ENCODE measurements at places on chromosomes 2 and 18. TPM values are rescaled to one million over a fixed set of nuclear protein-coding genes. Genes with fewer than 3 reads are reported as not detected.
A peak's percentile ranks its signal among the peaks of the same experiment; 100 is the strongest.

GRCh38 chr2:71620851-71621251 lies 167.5 kb downstream of the DYSF start:
- no peak for DNase-seq

GRCh38 chr2:107146181-107146580 lies 260.2 kb upstream of the ST6GAL2 start:
- DNase-seq: no peak

DNA sequence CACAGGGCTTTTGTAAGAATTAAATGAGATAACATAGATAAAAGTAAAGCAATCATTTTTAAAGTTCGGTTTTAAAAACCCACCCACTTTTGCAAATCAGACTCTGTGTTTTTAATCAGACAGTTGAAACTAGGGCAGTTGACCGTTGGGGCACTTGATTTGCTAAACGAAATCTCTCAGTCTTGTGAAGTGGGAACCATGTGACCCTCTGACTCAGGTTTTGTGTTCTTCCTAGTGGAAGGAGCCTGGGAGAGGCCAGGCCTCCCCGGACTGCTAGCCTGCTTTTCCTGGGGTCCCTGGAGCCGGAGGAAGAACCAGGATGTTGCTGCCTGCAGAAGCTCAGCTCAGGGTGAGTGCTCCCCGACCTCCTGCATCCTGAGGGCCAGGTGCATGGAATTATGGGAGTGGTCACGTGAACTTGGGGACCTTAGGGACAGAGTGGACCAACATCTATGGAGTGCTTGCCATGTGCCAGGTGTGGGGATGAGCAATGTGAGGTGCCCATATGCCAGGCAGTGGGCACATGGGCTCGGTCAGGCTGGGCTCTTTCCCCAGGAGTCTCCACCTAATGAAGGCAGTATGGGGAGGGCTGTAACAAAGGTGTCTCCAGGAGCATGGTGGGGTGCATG lies 3.9 kb downstream of the C2orf72 start:
- no peak for DNase-seq

DNA sequence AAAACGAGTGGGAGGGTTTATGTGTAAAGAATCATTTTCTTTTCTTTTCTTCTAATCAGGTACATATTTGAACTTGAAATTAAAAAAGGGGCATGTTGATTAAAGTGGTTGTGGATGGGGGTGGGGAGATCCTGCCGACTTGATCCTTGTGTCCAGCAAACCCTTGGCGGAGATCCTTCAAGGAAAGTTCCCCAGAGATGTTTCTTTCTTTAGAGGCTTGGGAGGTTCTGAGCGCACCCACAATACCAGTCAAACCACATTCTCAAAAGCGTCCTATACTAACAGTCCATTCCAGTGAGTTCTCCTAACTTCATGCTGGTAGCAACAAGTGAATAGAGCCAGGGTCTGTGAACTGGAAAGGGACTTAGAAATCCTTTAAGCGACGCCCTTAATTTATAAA lies 49.2 kb downstream of the MYCN start:
- no peak for DNase-seq

DNA sequence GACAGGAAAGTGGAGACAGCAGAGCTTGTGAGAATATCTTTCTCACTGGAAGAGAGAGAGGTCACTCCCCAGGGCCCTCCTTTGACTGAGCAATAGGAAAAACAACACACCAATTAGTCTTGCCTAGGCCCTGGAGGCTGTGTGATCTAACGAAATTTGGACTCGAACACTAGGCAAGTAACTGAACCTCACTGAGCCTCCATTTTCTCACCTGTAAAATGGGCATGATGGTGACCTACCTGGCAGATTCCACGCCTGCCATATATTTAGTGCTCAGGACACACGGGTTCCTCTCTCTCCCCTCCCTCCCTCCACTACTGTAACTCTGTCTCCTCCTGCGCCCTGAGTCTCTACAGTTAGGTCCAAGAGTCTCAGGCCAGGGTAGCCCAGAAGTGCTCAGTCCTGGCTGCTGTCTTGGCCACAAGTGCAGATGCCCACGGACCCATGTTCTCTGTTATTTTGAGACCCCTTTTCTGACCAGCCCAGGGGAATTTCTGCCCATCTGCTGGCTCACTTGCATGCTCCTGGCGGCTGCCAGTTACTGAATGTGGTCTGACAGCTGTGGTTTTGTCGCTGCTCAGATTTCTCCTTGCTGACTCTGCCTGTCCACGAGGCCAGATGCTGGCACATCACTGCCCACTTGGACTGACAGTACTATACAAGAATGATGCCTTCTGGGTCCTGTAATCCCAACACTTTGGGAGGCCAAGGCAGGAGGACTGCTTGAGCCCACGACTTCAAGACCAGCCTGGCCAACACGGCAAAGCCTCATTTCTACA lies 9.6 kb upstream of the GIGYF2 start:
- DNase-seq: no peak

DNA sequence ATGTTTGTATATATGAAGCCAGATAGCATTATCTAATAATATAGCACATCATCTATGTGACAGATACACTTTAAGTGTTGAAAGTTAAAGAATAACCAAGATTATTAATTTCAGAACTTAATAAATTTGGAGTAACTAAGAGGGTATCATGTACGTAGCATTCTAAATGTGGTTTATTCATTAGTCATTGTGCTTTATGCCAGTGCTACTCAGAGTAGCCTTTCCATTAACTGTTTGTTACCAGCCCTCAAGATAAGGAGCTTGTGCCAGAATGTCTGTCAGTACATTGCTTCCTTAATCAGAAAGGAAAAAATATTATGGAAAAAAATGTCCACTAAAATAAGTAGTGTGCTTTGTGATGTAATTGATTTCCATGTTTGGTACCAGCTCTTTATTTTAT lies 94.9 kb upstream of the TWSG1 start:
- no peak for DNase-seq

DNA sequence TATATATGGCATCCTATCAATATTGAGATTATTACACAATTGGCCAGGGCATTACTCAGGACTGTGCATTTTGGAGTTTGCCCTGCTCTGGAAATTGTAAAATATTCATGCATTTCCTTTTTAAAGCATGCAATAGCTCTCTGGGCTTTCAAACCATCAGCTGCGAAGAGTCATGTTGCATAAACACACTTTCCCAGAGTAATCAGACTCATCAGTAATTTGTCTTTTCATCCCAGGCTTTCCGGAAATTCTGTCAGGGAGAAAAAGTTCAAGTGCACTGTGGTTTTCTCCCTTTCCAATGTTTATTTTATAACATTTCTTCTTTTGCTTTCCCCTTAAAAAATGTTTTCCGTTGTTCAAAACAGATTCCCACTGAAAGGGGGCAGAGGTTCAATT lies 38.9 kb upstream of the FHL2 start:
- DNase-seq: no peak

GRCh38 chr2:27369471-27370025 lies 590 bp downstream of the EIF2B4 start:
- no peak for DNase-seq

GRCh38 chr2:25825238-25825637 lies 53.0 kb downstream of the ASXL2 start:
- DNase-seq: peak; percentile 62

GRCh38 chr2:67057901-67058703 lies 339.0 kb upstream of the ETAA1 start:
- DNase-seq: no peak

DNA sequence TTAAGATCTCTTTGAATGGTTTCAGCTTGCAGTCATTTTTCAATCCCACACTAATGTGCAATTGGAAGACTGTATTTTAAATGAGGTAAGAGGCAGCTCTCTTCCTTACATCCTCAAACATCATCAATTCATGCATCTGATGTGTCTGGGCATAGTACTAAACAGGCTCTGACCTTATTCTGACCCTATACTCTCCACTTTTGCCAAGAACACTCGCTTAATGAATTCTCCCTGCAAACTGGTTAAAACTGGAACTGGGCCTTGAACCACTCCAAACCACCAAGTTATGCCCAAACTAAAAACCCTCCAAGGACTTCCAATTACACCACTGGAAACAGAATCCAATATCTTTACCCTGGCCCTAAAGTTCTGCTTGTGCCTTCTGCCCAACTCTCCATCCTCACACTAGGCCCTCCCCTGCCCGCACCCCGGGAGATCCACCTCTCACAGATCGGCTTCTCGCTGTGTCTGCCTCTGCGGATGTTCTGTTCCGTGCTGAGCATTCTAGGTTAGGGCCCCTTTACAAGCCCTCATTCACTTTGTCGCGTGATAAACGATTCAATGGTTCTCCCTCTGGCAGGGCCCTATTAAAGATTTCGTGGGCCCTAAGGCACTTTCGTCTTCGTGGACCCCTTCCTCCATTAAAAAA lies 1.2 kb downstream of the M1AP start:
- no peak for DNase-seq

GRCh38 chr2:105328281-105329196 lies 996 bp downstream of the TGFBRAP1 start:
- DNase-seq: peak; percentile 7

GRCh38 chr2:43877782-43878464 lies 39.2 kb downstream of the ABCG8 start:
- DNase-seq: no peak

DNA sequence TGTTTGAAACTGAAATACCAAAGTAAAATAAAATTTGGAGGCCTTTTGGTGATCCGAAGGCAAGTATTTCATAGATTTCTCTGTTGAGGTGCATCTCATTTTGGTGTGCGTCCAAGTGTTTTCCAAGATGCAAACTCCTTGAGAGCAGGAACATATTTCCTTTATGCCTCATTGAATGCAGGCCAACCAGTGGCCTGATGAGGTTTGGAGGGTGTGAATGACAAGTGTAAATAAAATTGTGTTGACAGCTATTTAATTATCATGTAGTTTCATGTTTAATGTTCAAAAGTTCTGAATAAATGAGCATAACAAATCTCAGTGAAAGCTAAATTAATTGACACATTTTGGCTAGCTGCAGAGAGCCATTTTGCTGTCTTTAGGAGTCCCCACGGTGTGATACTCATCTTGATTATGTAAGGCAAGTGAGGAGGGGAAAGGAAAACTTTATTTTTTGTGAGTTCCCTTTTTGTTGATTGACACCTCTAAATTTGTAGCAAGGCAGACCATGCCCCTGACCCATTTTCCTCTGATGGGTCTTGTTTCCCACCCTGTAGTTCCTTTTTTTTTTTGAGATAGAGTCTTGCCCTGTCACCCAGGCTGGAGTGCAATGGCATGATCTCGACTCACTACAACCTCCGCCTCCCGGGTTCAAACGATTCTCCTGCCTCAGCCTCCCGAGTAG lies 6.3 kb upstream of the LTBP1 start:
- no peak for DNase-seq

GRCh38 chr2:108323619-108324018 lies 34.9 kb downstream of the SULT1C2 start:
- DNase-seq: no peak

DNA sequence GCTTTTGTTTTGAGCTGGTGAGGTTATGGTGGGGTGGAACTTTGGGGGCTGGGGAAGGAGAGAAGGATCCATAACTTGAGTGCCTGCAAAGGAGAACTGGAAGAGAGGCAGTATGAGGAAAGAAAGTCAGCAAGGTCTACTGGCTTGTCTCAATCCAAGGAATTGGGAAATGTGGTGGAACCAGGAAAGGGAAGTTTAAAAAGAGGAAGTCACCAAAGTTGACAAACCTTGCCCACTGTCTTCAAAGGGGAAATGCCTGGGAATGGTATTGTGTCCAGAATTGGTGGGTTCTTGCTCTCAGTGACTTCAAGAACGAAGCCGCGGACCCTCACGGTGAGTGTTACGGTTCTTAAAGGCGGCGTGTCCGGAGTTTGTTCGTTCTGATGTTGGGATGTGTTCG lies 304.1 kb upstream of the FAM98A start:
- DNase-seq: no peak

DNA sequence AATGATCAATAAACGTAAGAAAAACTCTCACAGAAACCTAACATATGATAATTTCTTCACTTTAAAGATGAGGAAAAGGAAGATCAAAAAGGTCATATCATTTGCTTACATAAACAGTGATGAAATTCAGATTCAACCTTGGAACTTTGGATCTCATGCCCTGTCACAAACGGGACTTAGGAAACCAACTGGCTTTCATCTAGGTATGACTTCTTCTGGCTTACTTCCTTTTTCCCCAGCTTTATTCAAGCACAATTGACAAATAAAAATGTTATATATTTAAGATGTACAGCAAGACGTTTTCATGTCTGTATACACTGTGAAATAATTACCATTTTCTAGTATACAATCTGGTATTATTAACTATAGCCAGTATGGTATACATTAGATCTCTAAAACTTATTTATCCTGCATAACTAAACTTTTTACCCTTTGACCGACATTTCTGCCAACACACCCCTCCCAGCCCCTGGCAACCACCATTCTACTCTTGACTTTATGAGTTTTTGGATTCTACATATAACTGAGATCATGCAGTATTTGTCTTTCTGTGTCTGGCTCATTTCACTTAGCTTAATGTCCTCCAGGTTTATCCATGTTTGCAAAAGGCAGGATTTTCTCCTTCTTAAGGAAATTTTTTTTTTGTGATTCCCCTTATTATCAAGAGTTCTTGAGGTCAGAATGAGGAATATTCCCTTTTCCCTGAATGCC lies 46.0 kb upstream of the COBLL1 start:
- DNase-seq: no peak

DNA sequence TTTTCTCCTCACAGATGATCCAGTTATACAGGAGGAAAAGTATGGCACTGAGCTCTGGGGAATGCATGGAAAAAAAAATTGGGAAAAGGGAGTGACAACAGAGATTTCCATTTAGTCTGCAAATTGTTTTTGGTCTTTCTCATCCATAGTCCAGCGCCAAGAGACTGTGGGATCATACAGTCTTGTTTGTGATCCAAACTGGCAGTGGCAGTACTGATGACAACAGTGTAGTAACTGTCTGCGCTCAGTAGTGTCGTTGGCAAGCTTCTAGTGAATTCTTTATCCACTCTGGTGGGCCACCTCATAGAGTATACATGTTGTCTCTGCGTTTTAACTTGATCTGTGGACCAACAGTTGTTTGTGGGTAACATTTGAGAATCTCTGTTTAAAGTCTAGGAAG lies 37.9 kb downstream of the GALNT1 start:
- DNase-seq: no peak

GRCh38 chr18:48575658-48576456 lies 37.0 kb downstream of the CTIF start:
- DNase-seq: no peak

DNA sequence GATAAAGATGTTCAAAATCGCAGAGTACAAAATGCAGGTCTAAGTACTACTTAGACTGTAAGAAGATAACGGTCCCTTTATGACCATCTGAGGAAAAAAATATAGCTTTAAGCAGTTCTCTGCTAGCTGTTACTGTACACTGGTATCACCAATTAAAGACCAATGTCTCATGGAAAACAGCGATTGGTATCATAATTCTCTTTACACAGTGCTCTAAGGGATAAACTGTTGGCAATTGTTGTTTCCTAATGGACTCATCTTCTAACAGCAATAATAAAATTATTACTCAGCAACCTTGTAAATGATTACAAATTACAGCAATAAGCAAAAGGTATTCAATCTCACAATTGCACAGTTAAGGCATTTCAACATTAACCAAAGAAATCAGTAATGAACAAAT lies 142.2 kb upstream of the DLGAP1 start:
- no peak for DNase-seq

Gene ELOA2
- total RNA-seq: not detected

Gene GREB1L
- not detected for total RNA-seq

Gene REG3A
- not detected for total RNA-seq

Gene CRYBA2
- total RNA-seq: not detected

Gene CENPA
- 26.9 TPM for total RNA-seq

Gene EVA1A
- not detected for total RNA-seq

Gene SDC1
- 0.41 TPM for total RNA-seq

Gene DLGAP1
- total RNA-seq: not detected

Gene RASGRP3
- 2.5 TPM for total RNA-seq

Gene TMEM178A
- total RNA-seq: 0.86 TPM

Gene MAL
- 26.3 TPM for total RNA-seq

All from activated naive CD4-positive, alpha-beta T cell treated with anti-CD3 and anti-CD28 coated beads, Interleukin-2, amount 50 U/mL, for 72 hours (primary cell).